ENCODE measurements at places on chromosomes 7 and 10. TPM values are rescaled to one million over a fixed set of nuclear protein-coding genes. Genes with fewer than 3 reads are reported as not detected.

Gene BHLHA15
- 0.50 TPM for total RNA-seq

Gene AKR1C4
- 0.30 TPM for total RNA-seq

Gene MKLN1
- total RNA-seq, result 34.3 TPM

Gene CALY
- total RNA-seq, result 0.45 TPM

Gene TMUB1
- total RNA-seq, result 55.7 TPM

Gene ZNF735
- total RNA-seq, result not detected

Gene ZNF277
- 20.1 TPM for total RNA-seq

Gene LBX1
- total RNA-seq, result not detected
